Anterior cingulate cortex (tissue), 58 donors: ENCODE measurements at places on chromosomes 12 and 14.

DNA sequence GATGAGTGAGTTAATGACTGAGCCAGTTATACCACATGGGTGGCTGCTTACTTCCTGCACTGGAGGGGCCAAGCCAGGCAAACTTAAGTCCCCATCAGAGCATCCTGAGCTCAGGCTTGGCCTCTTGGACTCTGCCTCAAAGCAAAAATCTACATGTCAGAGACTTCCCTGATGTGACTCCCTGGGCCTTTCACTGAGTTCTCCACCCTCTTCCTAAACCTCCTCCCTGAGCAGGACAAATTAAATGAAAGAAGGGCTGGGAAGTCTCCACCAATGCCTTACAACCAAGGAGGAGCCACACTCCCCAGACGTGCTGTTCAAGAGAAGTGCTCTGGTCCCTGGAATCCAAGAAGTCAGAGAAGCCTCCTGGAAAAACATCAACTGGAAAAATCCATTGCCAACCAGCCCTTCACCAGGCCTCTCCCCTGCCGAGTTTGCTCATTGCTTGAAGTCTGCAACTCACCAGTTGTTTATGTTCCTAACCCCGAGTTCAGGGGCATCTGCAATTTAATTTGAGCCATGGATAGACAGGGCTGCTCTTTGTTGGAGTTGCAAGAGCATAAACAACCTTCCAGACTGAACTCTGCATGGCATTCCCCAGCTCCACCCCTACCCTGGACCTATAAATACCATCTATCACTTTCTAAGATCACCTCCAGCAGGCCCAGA, 160.5 kb downstream of the ANO2 start:
- no peak for DNase-seq

GRCh38 chr14:60331201-60332045, 82.4 kb downstream of the PPM1A start:
- DNase-seq, result peak; percentile 32

DNA sequence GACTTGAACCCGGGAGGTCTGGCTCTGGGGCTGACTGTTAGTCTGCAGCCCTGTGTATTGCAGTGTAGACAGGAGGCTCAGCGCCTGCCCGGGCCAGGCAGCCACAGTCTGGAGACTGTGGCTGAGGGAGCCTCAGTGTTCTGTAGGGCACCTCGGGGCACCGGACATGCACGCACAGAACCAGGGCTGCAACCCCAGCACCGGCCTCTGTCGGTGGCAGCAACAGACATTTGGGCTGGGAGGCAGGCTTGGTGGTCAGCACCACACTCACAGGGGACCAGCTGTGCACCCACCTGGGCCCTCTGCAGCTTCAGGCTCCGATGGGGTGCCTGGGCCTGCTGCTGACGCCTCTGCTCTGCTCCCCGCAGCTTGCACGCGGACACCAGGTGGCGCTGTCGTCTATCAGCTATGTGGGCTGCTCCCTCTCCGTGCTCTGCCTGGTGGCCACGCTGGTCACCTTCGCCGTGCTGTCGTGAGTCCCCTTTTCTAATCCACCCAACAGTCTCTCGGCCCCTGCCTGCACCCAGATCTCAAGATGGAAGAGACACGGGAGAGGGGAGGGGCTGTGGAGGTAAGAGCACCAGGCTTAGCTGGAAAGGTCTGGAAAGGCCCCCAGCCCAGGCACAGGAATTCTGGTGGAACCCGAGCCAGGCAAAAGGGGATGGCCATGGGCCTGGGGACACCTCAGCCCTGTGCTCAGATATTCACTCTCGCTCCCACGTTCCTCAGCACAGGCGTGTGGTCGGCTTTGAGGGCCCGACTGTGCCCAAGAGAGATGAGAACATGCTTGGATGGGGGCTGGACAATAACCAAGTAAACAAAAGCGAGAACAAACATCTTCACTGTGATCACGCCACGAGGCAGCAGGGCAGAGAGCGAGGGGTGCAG, 151.0 kb downstream of the ADGRD1 start:
- DNase-seq, result peak; percentile 61

- no peak for DNase-seq
Observed at GRCh38 chr12:45962553-45963325, 27.6 kb downstream of the SCAF11 start.

DNA sequence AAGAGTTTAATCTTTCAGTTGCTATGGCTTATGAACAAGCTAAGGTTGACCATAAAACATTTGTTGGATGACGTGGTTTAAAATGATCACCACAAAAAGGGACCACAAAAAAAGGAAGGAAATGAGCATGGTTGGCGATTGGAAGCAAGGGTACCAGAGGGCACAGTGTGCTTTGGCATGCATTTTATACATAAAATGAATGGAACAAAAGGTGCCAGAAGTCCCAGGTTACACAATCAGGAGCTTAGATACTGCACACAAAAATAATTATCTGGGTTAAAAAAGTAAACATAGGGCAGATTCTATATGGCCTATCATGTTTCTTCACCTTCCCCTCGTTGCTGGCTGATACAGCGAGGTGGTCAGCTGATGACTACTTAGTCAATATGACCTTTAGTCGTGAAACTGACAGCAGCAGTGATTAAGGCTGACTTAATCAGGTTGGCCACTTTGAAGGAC, 50.7 kb downstream of the ZC3H14 start:
- DNase-seq, result no peak

- DNase-seq, result no peak
Observed at GRCh38 chr14:96861568-96862310, 64.6 kb downstream of the VRK1 start.

- no peak for DNase-seq
Observed at GRCh38 chr12:81468206-81468605, 290.9 kb downstream of the PPFIA2 start.

- no peak for DNase-seq
Observed at GRCh38 chr12:13452955-13453570, 256.5 kb downstream of the EMP1 start.

GRCh38 chr12:12207746-12208145, 59.1 kb downstream of the LRP6 start:
- no peak for DNase-seq

DNA sequence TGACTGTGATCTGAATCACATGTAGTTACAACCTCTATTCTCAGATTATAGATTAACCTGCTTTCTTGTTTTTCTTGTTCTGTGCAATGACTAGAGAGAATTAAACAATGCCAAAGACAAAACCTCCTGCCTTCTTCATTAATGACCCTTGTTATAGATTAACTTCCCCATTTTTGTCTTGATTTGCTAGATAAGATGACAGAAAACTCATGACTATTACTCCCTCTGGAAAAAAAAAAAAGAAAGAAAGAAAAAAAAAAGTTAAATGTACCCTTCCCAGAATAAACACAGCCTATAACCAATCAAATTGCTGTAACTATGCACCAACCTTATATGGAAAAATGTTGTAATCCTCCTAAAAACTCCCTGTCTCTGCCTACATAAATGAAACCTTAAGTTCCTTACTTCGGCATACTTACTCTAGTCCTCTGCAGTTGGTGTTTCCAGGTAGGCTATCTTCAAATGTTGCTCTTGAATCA, 41.1 kb upstream of the PCED1B start:
- DNase-seq, result no peak

- no peak for DNase-seq
Observed at GRCh38 chr14:22399776-22400175, 189.2 kb downstream of the DAD1 start.

- DNase-seq, result no peak
Observed at GRCh38 chr14:86321151-86321550, 791.2 kb downstream of the FLRT2 start.

GRCh38 chr12:42801271-42801670, 211.7 kb upstream of the PRICKLE1 start:
- DNase-seq, result no peak

DNA sequence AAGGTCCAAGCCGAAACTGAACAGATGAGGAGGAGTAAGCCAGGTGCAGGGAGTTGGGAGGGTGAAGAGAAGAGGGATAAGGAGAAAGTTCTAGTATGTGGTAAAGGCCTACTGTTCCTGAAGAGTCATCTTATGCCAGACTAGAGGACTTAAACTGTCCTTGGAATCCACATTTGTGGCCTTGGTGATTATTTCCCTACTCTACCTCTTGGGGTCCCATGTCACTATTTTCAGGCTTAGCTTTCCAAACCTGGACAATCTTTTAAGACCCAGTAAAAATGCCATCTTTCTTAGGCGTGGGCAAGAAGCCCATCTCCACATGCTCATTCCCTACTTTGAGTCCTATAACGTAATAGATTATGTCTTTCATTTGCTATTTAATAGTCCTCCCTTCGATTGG, 40.1 kb upstream of the CRY1 start:
- no peak for DNase-seq

- DNase-seq, result no peak
Observed at GRCh38 chr14:52910572-52910971, 40.3 kb downstream of the FERMT2 start.

GRCh38 chr14:51663783-51664326, 12.1 kb downstream of the FRMD6 start:
- no peak for DNase-seq

GRCh38 chr14:24132061-24132685, 1.7 kb downstream of the FITM1 start:
- DNase-seq, result no peak

- DNase-seq, result no peak
Observed at GRCh38 chr14:94681300-94682060, 69.3 kb downstream of the SERPINA3 start.

DNA sequence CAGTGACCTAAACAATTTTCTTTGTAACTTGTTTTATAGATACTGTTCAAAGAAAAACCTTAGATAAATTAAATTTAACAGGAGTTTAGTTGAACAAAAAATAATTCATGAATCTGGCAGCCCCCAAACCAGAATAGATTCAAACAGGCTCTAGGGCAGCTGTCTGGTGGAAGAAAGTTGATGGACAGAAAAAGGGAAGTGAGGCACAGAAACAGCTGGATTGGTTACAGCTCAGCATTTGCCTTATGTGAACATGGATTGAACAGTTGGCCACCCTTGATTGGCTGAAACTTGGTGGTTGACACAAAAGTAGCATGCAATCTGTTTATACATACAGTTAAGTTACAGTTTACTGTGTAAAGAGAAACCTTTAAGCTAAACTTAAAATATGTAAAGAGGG, 954.3 kb upstream of the FLRT2 start:
- no peak for DNase-seq

- no peak for DNase-seq
Observed at GRCh38 chr14:104267895-104268294, 129.5 kb downstream of the KIF26A start.

GRCh38 chr12:30969606-30970395, 43.3 kb downstream of the TSPAN11 start:
- DNase-seq, result no peak

DNA sequence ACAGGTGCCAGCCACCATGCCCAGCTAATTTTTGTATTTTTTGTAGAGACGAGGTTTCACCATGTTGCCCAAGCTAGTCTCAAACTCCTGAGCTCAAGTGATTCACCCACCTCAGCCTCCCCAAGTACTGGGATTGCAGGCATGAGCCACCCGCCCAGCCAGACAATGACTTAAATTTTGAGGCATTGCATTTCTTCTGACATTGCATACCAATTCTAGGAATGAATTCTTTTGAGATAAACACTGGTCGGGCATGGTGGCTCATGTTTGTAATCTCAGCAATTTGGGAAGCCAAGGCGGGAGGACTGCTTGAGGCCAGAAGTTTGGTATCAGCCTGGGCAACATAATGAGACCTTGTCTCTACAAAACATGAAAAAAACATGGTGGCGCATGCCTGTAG, 2.5 kb upstream of the CELA1 start:
- DNase-seq, result no peak

DNA sequence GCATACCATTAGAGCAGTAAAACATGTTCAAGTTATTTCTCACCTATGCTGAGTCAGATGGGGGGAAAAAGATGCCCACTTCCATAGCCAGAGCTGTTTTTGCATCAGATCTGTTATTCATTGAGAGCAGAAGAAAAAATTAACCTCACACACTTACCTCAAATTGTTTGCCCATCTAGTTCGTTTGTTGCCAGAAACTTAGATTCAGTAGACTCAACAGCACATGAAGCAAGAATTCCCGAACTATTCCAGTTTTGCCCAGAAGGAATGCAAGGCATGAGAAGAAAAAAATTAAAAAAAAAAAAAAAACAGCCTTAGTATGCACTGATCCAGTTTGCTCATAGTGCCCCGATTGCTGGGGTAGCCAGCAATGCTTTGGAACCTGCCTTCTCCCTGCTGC, 12.4 kb upstream of the DPF3 start:
- DNase-seq, result no peak

DNA sequence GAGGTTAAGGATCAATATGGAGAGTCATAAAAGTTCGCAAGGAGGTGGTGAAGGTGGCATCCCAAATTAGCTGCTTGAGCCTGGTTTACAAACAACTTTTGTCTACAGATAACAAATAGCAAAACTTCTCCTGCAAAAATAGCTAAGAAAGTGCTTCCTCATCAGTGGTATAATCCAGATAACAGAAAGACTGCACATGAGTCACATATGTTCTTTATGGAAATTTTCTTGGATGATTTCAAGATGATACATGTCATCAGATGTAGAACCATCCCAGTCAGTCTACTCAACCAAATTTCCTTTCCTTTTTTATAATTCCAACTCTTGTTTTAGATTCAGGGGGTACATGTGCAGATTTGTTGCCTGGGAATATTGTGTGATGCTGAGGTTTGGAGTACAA, 133.0 kb downstream of the BTG1 start:
- no peak for DNase-seq

DNA sequence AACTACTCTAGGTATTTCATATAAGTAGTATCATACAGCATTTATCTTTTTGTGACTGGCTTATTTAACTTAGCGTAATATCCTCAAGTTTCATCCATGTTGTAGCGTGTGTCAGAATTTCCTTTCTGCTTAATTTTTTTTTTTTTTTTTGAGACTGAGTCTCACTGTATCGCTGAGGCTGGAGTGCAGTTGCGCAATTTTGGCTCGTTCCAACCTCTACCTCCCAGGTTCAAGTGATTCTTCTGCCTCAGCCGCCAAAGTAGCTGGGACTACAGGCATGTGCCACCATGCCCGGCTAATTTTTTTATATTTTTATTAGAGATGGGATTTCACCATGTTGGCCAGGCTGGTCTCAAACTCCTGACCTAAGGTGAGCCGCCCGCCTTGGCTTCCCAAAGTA, 28.9 kb downstream of the PNMA1 start:
- DNase-seq, result no peak

GRCh38 chr14:58638231-58639197, 752 bp downstream of the DACT1 start:
- peak; percentile 15 for DNase-seq

DNA sequence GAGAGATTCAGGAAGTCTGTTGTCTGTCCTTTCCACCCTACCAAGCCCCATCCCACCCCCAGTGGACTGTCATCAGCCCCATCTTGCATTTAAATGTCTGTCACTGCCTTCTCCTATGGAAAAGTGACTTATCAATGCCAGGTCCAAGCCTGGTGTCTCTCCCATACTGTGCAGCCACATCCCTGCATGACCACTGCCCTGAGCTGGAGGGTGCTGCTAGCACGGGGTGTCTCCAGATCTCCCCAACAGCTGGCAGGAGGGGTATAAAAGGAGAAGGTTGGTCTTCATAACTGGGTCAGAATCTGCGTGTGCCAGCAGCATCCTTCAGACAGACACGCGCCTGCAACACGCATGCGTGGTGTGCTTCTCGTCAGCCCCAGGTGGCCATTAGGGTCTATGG, 154.4 kb upstream of the HIF1A start:
- no peak for DNase-seq
